ENCODE measurements at places on chromosomes 1 and 21. TPM values are rescaled to one million over a fixed set of nuclear protein-coding genes. Genes with fewer than 3 reads are reported as not detected.

Gene S100A14
- not detected for total RNA-seq

Gene ZNF648
- total RNA-seq: 0.31 TPM

Gene OR14K1
- 0.94 TPM for total RNA-seq

Gene LPAR3
- not detected for total RNA-seq

Gene SYT6
- 21.3 TPM for total RNA-seq

Gene ANKRD65
- 1.6 TPM for total RNA-seq

Gene CD244
- not detected for total RNA-seq

Gene HSPG2
- 11.3 TPM for total RNA-seq
